ENCODE measurements at places on chromosomes 16 and 17.

- DNase-seq: no peak
Observed at GRCh38 chr17:41360296-41360995, 9.2 kb downstream of the KRT33B start.

DNA sequence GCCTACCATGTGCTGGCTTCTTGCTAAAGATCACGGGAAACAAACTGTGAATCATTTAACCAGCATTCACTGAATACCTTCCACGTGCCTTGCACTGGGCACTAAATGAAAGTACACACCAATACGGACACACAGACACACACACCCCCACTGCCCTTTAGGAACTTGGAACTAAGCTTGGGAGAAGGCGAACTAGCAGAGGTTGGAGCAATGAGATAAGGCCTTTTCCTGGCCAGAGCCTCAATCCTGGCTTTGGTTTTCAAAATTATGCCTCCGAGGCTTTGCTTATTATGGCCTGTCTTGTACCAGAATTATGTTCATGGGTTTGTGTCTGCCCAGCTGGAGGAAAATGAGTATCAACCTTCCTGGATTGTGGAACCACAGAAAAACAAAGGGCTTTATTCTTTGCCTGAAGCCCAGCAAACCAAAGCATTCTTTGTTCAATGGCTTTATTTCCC lies 32.3 kb downstream of the CPPED1 start:
- DNase-seq: no peak

DNA sequence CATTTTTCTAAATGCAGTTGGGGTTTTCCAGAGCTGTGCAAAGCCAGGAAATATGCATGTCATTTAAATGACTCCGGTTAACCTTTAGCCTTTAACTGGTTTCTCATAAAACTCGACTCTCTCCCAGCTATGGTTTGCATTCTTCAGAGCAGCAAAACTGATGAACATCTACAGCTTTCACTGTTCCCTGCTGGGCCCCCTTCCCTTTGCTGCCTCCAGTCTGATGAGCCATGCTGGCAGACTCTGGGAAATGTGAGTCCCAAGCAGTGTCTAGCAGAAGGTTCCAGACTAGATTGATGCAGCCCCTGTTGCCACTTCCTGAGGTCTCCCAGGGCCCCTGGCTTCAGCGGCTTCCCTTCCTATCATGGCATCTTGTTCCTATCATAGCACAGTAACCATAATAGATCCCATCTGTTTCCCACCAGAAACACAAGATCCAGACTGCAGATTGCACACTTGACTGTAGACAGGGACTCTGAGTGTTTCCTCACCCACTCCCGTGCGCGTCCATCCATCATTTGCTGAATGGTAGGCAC lies 135.4 kb downstream of the CLEC16A start:
- peak; percentile 89 for DNase-seq

- no peak for DNase-seq
Observed at GRCh38 chr17:56754523-56755208, 79.1 kb downstream of the C17orf67 start.

GRCh38 chr16:80417706-80418271 lies 123.0 kb upstream of the DYNLRB2 start:
- no peak for DNase-seq

DNA sequence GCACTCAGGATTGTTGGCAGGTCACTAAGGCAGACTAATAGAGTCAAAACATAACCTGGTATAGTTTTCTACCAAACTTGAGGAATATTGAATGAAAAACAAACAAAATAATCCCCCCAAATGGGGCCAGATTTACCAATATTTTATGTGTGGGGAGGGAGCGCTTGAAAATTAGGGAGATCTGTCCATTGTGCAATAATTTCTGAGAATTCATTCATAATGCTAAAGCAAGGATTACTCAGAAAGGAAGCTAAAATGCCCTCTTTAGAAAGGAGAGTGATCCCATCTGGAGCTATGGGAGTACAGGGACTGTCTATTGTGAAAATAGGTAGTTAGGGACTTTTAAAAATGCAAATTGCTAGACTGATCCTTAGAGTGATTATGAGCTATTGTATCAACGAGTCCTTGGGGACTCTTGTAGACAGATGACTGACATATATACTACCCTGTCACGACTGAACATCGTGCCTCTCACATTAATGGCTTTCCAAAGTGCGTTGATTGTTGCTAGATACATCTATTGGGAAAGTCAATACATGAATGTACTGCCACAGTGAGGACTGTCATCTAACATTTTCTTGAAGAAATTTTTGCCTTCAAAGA lies 193.6 kb downstream of the AATF start:
- no peak for DNase-seq

GRCh38 chr16:88939972-88940861 lies 36.8 kb downstream of the CBFA2T3 start:
- DNase-seq: no peak

DNA sequence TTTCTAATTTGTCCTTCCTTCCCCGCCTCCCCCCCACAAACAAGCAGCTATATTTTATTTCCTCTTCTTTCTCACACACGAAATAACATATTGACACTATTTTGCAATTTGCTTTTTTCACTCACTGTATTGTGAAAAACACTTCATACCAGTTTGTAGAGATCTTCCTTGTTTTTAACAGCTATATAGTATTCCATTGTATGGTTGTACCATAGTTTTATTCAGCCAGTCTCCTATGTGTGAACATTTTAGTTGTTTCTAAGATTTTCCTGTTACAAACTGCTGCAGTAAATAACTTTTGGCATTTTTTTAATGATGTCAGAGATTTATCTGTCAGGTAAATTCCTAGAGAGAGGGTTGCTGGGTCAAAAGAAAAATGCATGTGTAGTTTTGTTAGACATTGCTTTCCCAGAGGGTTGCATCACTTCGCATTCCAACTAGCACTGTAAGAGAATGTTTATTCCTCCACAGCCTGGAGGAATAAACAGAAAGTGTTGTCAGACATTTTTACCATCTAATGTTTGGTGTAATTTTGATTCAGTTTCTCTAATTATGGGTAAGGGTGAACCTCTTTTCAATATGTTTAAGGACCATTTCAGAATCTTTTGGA lies 101.2 kb downstream of the MRTFB start:
- peak; percentile 25 for DNase-seq

DNA sequence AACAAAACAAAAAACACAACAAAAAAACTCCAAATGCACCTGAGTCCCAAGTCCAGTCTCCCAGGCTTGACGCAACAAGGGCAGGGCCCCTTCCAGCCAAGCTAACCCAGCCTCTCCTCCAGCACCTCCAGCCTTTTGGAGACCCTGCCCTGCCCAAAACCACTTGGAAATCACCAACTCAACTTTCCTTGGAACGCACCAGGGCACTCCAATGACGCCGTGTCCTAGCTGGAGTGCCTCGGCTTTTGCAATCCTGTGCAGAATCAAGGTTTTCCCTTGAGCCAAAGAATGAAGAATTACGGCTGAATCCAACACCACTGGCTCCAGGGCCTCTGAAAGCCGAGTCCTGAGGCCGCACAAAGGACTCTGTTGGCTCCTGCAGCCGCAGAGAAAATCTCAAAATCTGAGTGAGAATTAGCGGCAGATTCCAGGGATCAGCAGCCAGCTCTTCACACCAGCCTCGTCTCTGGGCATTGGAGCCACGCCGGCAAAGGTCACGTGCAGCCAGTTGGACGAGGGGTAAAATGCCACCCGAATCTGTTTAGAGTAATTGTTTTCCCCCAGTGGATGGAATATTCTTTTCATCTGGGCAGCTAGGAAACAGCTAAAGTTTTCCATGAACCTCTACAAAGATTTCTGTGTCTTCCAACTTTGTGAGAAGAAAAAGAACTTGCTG lies 9.7 kb upstream of the BAIAP2 start:
- no peak for DNase-seq

- DNase-seq: no peak
Observed at GRCh38 chr17:30476726-30477082, 504 bp upstream of the GOSR1 start.

- DNase-seq: no peak
Observed at GRCh38 chr16:50862818-50863643, 121.1 kb downstream of the CYLD start.

GRCh38 chr16:67667817-67668494 lies 1.3 kb downstream of the C16orf86 start:
- DNase-seq: peak; percentile 87

GRCh38 chr16:86259499-86259898 lies 250.8 kb upstream of the FOXF1 start:
- DNase-seq: no peak

DNA sequence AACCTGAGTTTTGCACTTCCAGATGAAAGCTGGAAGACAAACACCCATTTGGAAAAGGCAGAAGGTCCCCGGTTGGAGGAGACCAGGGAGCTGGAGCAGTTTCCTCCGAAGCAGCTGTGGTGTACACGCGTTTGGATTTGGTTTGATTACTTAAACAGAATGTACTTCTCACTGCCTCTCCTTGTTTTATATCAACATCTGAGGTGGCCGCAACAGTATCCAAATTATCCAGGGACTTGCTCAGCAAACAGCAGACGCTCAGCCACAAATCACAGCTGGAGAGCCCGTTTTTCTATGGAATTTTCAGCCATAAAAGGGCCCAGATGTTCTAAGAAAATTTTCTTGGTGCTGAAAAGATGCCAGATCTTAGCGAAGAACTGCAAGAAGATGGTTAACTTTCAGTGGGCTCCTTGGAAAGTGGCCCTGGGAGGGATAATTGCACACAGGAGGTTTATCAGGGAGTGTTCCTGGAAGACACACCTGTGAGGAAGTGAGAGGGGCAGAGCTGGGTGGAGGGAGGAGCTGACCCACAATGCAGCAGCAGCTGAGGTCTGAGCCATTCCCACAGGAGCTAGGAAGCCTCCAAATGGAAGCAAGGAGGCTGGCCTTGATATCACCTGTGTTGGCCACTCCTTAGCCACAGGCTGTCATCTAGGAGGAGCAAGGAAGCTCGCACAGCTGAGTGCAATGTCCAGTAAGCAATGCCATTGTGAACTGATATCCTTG lies 28.9 kb upstream of the CDH5 start:
- no peak for DNase-seq

Measured in HFF-Myc (cell line).